Activated CD4-positive, alpha-beta T cell treated with anti-CD3 and anti-CD28 coated beads for 36 hours (primary cell): ENCODE measurements at places on chromosomes 6 and 20. TPM values are rescaled to one million over a fixed set of nuclear protein-coding genes. Genes with fewer than 3 reads are reported as not detected.

The GPX6 gene
- not detected for total RNA-seq

The VGLL2 gene
- total RNA-seq, result not detected

The NRN1 gene
- total RNA-seq, result 4.6 TPM

The SIRPB1 gene
- total RNA-seq, result 1.0 TPM

The CD24 gene
- 0.21 TPM for total RNA-seq

The BPIFA1 gene
- total RNA-seq, result not detected

The OPN5 gene
- total RNA-seq, result not detected

The SLC17A1 gene
- not detected for total RNA-seq

The CCND3 gene
- 625 TPM for total RNA-seq

The BPIFB1 gene
- not detected for total RNA-seq
